ENCODE measurements at places on chromosomes 6 and 20.

DNA sequence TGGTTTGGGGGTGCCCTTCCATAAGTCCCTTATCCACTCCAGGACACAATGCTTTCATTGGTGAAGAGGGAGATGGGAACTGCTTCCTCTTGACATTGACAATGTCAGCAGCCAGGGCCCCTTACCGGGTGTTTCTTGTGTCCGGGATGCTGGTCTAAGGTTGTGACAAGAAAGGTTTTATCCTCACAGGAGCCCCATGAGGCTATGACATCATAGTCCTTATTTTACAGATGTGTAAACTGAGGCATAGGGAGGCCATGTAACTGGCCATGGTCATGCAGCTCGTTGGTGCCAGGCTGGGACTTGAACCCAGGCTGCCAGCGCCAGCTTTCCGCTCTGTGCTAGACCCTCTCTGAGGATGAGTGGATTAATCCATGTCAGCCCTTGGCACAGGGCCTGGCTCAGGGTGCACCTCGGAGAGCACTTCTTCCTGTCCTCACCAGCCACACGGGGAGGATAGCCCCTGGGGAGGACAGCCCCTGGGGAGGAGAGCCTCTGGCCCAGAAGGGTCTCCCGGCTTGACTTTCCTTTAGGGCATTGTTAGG lies 157.3 kb downstream of the SYCP2 start:
- no peak for DNase-seq

DNA sequence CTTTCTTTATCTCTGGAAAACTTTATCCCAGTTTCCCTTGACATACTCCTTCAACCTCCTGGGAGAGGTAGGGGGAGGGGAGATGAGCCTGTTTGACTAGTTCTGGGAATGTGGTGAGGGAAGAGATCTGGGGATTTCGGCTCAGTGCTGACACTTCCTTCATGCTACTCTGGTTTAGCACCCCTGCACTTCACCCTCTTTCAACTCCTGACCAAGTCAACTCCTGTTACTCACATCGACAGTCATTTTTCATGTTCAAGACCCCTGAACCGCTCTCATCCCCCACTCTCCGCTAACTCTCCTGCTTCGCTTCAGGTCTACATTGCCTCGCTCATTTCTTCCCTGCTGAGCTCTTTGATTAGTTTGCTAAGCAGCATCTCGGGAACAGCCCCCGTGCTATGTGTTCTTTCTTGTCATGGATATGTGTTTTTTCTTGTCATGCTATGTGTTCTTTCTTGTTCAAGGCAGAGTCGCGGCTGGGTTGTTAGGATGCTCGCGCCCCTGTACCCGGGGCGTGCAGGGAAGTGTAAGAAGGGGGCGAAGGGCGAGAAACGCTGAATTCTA lies 16.6 kb upstream of the TRIM27 start:
- no peak for DNase-seq

GRCh38 chr6:5086294-5086890 lies 1.3 kb downstream of the PPP1R3G start:
- no peak for DNase-seq

- DNase-seq, result no peak
These were observed 106.6 kb downstream of the RNASET2 start for GRCh38 chr6:166849749-166850183.

GRCh38 chr20:22305381-22305780 lies 279.0 kb downstream of the FOXA2 start:
- no peak for DNase-seq

DNA sequence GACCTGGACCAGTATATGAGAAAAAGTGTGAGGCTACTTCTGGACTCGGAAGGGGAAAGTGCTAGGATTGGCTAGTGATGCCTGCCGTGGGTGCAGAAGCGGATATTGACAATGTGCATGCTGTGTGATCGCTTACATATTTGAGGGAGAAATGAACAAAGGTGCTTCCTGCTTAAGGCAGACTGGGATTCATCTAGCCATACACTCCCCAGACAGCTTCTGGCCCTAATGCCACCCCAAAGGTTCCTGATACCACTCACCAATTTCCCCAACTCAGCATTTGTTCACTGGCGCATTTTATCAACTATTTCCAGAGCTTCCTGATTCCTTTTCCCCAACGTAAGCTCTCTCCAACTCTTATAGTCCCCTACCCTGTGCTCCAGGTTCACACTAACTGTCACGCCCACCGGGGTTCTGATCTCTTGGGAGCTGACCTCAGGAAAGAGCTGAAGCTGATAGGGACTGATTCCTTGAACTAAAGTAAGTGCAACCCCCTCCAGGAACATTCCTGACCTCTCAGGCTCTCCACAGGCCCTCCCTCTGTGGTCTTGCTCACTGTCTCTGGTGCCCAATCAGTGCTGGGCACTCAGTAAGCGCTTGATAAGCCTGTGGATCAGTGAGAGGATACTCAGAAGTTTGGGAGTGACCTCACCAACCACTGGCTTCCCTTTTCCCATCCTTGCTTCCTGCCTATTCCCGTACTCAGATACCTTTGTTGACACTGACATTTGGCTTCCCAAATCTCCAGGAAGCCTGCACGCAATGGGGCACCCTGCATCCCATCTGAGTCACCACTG lies 73.3 kb downstream of the MRPL14 start:
- DNase-seq, result no peak

DNA sequence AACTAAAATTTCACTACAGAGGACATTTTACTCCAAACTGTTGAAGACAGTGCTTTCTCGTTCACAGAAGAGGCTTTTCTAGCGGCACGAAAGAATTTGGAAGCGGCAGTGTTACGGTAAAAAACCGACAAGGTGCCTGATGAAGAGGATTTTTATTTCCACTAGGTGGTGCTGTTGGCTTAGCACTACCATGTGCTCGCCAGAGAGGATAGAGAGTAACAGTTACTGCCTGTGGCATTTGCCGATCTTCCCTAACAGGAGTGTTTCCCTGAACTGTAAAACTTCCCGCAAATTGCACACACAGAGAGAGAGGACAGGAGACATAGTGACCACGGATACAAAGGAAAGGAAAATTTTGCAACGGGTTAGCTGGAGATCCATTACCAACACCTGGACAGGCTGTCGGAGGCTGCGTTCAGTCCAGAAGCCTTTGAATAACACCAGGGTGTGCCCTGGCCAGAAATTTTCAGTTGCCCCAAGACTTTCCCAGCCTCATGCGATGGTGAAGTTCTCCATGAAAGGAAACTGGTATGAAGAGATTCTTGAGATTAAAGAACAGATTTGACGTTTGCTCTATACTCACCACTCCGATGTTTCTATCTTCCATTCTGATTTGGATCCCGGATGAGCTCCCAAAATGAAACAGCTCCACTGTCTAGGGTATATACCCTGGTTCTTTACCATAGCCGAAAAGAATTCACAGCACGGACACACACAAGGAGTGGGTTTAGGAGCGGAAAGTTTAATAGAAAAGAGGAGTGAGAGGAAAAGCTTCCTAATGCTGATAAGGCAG lies 48.1 kb downstream of the HLA-DPB1 start:
- DNase-seq, result no peak

GRCh38 chr6:155544677-155545076 lies 89.0 kb upstream of the NOX3 start:
- DNase-seq, result no peak

DNA sequence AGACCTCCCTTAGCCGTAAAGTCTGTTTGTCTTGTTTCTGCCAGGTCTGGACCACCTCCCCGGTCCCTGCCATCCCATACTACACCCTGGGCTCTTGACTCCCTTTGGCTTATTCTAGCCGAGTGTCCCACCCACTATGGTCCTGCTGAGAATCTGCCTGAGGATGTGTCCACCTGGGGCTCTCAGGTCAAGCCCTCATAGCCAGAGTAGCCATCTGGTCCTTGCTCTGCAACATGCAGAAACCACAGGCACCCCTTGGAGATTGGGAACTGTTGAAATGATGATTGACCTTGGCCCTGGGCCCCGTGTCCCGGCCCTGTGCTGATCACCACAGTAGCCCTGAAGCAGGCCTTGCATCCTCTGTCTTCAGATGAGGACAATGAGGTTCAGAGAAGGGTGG lies 44.0 kb downstream of the VSTM2L start:
- no peak for DNase-seq

DNA sequence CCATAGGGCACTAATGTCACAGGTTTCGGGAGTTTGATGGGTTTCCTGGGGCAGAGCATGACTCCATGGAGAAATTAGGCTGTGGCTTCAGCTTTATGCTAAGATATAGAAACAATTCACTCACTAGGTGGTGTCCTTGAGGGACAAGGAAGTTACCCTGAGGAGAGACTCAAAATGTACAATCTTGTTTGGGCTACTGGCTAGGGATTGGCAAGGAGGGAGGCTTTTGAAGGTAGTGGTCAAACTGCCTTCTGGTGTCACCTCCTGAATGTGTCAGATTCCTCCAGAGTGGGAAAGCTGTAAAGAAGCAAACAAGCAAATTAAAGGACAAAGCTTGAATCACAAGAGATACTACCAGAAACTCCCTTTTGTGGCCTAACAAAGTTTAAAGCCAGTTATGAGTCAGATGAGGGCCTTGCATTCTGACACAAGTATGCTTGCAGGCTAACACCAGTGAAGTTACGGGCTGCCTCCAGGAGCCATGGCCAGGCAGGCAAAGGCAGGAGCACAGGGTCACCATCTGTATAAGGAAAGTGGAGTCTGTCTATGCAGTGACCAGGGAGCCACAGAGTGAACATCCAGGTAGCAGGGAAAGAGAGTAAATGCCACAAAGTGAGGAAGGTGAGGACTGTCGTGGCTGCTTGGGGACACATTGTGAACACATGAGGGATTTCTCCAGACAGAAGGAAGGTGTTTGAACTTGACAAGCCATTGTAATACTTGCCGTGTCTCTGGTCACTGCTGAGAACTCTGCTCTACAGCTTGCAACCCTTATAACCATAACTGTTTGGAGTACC lies 107.7 kb upstream of the DTNBP1 start:
- DNase-seq, result no peak

DNA sequence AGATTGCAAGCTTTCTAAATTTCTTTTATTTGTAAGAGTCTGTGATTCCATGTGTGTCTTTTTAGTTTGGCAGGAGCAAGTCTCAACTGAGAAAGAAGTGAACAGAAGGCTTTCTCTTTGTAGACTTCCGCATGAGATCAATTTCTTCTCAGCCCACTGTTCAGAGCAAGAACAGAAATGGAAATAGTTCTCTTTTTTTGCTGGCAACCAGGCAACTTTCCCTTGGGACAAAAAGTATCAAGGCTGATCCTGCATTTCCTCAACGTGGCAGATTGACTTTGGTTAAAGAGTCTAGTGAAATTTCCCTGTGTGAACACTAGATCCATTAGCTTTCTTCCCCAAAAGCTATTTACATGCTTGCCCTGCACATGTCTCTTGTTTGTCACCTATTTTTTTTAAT lies 46.8 kb upstream of the JAG1 start:
- DNase-seq, result no peak

DNA sequence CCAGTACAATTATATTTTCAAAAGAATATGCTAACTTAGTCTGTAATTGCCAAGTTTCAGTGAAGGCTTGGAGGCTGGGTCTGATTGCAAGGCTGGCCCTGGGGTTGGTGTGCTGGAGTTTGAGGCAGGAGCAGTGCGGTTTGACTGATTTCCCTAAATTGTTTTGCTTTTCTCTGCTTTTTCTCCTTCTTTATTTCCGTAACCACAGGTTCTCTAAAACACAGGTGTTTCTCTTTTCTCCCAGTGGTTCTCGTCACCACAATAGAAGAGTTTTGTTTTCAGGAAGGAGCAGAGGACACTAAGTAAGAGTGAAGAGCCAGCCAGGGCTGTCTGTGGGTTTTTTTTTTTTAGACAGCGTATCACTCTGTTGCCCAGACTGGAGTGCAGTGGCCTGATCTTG lies 8.2 kb upstream of the SNX9 start:
- no peak for DNase-seq

All from left lung (tissue), 14 donors.